T-helper 2 cell (primary cell): ENCODE measurements at places on chromosomes 16 and 17.

- no peak for DNase-seq
These were observed 311.9 kb downstream of the NPIPA8 start for GRCh38 chr16:18024611-18025010.

DNA sequence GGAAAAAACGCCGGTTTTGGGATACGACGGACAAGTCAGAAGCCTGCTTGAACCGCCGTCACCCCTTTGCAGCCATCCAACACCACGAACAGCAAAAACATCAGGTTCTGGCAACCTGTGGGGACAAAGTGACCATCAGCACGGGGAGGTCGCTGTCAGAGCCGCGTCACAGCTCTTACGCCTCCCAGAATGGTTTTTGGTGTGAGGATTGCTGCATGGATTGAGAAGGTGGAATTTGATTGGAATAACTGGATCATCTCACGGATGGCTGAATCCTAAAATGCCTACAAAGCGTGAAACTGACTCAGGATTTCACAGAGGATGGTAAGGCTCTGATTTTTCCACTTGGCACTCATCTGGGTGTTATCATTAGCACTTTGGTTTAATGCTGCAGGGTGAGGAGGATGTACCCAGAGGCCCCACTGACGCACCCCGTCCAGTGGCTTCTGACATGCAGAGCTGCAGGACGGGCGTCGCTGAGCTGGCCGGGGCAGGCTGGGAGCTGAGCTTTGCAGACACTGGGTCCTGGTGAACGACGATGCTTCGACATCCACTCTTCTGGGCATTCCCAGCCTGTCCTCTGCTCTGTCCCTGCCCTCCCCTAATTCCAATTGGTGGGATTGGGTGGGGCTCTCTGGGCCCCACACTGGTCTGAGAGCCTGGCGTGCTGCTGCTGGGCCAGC is 73.4 kb upstream of the CREBBP start:
- no peak for DNase-seq

- no peak for DNase-seq
These were observed 4.9 kb downstream of the ASGR2 start for GRCh38 chr17:7109461-7110322.

GRCh38 chr17:44555099-44555498 is 2.2 kb upstream of the FZD2 start:
- DNase-seq, result no peak

DNA sequence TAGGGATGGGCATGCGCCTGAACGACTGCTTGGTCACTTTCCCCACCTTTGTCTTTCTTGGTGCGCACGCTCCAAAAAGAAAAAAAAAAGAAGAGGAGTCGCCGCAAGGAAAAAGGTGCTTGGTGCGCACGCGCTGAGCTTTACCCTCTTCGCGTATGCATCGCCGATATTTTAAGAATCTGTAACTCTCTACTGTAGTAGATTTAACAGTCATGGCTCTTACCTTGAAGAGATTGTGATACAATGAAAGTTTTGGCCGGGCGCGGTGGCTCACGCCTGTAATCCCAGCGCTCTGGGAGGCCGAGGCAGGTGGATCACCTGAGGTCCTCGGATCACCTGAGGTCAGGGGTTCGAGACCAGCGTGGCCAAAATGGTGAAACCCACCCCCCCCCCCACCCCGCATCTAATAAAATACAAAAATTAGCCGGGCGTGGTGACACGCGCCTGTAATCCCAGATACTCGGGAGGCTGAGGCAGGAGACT is 609 bp upstream of the FXR2 start:
- DNase-seq, result no peak

DNA sequence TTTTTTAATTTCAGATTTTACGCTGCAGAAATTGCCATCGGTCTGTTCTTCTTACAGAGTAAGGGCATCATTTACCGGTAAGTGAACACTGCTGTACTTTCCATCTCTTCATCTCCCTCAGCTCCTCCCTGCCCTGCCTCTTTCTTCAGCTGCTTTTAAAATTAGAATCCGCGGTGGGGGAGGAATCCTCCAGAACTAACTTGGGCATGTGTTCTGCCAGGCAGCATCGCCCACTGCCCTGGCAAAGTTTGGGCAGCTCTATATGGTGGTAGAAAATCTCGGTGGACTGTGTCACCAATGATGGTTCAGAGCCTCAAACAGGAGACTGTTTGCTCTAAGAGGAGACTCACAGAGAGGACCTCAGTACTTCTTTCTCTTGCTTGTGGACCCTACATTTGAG is 81.6 kb upstream of the CACNG3 start:
- DNase-seq, result no peak

DNA sequence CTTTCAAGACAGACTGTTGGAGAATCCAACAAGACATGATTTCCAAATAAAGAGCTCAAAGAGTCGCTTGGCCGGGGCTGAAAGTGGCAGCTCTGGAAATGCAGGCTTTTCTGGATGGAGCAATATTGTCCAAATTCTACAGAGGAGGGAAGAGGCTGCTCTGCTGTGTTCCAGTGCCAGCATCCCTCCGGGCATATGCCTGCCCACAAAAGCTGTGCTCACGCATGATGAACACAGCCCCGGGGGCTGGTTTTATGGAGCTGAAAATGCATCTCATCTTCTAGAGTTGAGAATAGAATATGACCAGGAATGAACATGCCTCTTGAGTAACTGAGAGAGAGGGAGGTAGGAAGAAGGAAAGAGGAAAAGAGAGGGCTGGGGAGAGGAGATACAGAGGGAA is 74.7 kb upstream of the TOX3 start:
- no peak for DNase-seq

- peak; percentile 46 for DNase-seq
These were observed 818 bp downstream of the DPH1 start for GRCh38 chr17:2030779-2031163.

- DNase-seq, result no peak
These were observed 154.1 kb upstream of the CDC42EP4 start for GRCh38 chr17:73465953-73466230.

DNA sequence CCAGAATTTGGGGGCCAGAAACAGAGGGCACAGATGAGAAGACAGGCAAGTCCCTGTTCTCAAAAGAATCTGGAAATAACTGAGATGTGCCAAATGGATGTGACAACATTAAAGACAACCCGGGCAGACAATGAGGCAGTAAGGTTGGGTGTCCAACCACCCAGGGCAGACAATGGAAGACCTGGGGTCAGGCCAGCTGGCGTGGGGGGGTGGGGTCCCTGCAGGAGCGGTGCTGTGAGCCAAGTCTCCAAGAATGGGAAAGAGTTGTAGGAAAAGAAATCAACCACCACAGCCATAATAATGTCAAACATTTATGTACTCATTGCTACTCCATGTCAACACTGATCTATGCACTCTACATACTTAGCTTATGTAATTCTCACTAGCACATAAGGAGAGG is 203.3 kb downstream of the C16orf78 start:
- no peak for DNase-seq

DNA sequence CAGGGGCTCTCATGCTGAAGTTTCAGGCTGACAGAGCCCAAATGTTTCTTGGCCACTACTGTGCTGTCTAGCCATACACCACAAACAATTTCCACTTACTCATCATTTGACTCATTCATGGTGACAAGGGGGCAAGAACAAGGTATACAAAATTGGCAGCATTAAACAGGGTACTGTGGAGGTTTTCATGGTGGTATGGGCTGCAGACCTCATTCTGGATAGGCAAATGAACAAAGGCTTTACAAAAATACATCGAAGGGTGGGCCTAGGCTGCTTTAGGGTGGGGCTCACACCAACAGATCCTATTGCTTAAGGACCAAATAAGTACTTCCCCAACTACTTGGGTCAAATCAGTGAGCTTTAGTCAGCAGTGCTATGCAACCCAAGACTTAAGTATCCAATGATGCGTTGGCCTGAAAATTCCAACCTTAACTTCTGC is 53.0 kb downstream of the N4BP1 start:
- DNase-seq, result no peak
